ENCODE measurements at places on chromosomes 7 and 10. TPM values are rescaled to one million over a fixed set of nuclear protein-coding genes. Genes with fewer than 3 reads are reported as not detected.

The FAM25G gene
- not detected for total RNA-seq

The IPMK gene
- total RNA-seq = 8.6 TPM

DNA sequence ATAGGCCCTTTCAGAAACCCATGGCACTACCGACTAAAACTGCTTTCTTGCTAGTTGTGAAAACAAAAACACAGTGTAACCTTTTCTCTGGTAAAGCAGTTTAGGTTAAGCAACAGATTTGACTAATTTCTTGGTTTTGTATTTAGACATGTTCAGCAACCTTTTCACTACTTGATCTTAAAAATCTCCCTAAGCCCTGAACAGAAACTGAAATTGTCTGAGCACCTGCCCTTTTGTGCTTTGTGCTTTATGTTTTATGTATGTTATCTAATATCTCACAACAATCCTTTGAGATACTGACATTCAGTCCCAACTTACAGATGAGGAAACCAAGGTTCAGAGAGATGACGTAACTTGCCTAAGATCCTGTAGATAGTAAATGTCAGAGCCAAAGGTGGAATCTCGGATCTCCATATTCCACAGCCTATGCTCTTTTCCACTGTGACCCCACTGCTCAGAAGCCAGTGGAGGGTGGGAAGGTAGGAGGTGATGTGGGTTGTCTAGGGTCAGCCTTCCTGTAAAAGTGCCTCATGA is 146.6 kb downstream of the LCOR start:
- H3K36me3 ChIP-seq = peaks cover 11% of the 10 kb centered on the region
- H3K4me1 ChIP-seq = peaks cover 17% of the 10 kb centered on the region
- H3K4me3 ChIP-seq = no peak overlapping the region
- DNase-seq = no peak
- H3K27me3 ChIP-seq = no peaks in the 10 kb centered on the region

DNA sequence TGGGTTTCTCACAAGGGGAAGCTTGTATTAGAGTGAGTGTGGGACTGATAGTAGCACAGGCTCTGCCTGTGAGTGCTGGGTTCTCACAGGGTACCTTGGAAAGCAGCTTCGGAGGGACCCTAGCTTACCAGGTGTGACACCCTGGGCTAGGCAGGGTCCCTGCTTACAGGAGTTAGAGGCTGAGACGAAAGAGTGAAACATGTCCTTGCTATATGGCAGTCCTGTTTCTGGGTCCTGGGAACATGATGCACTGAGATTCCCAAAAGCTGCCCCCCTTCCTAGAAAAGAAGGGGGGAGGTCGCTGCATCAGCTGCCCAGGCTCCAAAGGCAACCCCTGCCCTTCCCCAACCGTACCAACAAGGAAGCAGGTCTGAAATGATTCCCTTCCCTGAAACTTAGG is 6.3 kb upstream of the ARHGAP22 start:
- no peak for DNase-seq
- peaks cover 2% of the 10 kb centered on the region for H3K27me3 ChIP-seq
- H3K36me3 ChIP-seq = no peaks in the 10 kb centered on the region
- peaks cover 14% of the 10 kb centered on the region for H3K4me1 ChIP-seq
